CMK (cell line): ENCODE measurements at places on chromosomes 1 and 21.

GRCh38 chr1:84496498-84496897, 9.7 kb upstream of the SPATA1 start:
- no peak for DNase-seq

DNA sequence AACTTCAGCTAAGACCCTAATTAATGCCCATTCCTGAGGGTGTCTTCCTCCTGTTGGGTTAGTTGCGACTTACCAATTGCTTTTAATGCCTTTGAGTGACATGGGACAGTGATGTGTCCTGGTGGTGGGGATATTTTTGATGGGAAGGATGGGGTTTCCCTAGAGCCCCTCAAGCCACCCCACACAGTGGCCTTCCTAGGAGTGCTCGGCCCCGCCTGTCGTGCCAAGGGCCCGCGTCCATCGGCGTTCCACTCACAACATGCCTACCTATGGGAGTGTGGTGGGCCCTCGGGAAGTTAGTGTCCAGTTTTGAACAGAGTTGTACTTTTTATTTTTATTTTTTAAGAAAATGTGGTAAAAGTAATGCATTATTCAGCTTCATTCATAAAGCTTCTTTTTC, 50.1 kb upstream of the TSPAN2 start:
- no peak for DNase-seq

- DNase-seq = no peak
Measured at GRCh38 chr1:110150330-110151174, at the start of gene SLC6A17. Gene SLC6A17, plus strand, starts transcription at chr1:110150494. Its CDS starts 16,436 bp downstream, at chr1:110166930.

- no peak for DNase-seq
Measured at GRCh38 chr1:79825551-79825950, 819.0 kb upstream of the ADGRL4 start.

DNA sequence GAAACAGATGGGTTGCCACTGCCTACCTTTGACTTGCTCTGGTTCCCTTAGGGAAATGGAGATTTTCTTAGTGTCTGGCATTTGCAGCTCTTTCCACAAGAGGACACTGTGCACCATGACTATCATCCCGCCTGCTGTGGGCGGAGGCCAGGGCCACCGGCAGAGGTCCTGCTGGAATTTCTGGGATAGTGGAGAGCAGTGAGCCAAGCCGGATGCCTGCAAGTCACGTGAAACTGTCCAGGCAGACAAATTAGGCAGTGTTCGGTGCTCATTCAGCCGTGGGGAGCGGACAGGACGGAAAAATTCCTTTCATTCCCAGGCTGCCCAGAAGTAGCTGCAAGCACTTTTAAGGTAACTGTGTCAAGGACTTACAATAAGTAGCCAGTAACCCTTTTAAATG, 43.4 kb downstream of the IGSF5 start:
- DNase-seq = no peak

GRCh38 chr1:113072141-113072756, 749 bp upstream of the LRIG2 start:
- DNase-seq = no peak

DNA sequence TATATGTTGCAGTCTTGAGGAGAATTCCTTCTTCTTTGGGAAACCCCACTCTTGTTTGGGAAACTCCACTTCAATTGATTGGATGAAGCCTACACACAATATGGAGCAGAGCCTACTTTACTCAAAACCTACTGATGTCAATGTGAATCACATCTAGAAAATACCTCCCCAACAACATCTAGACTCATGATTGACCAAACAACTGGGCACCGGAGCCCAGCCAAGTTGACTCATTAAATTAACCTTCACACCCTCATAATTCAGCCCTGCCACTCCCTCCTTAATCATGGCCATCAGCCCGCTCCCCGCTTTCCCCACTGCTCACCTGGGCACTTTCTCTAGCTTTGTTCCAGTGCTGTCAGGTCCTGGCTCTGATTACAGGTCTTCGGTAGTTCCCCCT, 208.1 kb upstream of the MAP1LC3C start:
- no peak for DNase-seq

DNA sequence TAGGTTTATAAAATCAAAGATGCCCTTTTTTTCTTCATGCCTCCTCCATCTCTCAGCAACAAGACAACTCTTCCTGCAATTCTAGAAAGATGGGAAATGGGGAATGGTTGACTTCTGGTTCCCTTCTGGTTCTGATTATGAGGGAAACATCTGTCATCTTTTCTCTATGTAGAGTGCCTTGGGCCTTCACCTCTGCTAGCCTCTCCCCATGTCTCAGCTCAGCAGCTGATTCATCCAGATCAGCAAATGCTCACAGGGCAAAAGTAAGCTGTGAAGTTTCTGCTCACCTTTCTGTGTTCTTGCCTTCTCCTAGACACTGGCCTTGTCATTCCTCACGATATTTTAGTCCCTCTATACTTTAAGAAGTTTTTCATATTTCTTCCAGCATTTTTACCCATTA, 17.8 kb upstream of the BECN2 start:
- no peak for DNase-seq

DNA sequence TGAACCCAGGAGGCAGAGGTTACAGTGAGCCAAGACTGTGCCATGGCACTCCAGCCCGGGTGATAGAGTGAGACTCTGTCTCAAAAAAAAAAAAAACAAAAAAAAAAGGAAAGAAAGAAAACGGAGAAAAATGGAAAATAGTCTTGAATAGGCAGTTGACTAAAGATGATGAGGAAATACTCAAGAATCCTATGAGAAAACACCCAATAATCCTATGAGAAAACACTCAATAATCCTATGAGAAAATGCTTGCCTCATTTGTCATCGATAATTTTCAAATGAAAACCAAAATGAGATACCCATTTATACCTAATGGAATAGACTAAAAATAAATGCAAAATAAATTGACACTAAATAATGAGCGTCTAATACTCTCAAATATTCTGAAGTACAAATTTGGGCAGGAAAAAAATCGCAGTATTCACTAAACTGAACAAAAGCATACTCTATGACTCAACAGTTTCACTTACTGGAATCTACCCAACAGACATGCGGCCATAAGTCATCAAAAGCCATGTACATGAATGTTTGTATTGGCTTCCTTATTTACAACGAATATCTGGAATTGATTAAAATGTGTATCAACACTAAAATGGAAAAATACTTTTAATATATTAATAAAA, 733.9 kb upstream of the CHRM3 start:
- no peak for DNase-seq

DNA sequence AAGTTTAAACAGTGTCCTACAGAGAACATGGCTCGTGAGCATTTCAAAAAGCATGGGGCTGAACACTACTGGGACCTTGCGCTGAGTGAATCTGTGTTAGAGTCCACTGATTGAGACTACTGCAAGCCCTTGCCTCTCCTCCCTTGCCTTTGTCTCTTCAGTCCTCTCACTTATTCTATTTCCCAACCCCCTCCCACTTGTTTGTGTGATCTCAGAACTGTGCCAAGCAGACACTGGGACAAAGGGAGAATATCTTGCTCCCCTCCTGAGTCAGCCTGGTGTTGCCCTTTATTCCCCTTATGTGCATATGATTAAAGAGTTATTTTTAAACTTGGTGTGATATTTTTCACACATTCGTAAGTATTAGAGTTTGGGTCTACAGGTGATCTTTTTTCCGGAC, 11.1 kb upstream of the RPRD2 start:
- no peak for DNase-seq

DNA sequence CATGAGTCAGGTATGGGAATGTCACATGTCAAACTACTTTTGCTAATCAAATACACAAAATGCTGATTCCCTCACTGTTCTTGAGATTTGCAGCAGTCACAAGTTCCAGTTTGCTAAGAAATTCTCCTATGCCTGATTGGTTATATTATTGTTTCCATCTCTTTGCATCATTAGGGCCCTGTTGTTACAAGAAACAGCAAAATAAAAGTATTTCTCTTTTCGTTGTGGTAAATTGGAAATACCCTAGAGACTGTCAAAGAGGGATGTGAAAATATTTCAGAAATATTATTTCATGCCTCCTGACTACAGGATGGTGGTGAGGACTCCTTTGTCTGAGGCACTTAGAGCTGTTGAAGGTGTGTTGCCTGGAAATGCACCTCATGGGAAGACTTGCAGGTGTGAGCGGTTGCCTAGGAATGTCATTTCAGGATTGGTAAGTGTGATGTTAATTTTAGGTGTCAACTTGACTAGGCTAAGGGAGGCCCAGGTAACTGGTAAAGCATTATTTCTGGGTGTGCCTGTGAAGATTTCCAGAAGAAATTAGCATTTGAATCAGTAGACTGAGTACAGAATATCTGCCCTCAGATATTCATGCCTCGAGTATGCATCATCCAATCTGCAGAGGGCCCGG, 117.4 kb downstream of the ROR1 start:
- no peak for DNase-seq

DNA sequence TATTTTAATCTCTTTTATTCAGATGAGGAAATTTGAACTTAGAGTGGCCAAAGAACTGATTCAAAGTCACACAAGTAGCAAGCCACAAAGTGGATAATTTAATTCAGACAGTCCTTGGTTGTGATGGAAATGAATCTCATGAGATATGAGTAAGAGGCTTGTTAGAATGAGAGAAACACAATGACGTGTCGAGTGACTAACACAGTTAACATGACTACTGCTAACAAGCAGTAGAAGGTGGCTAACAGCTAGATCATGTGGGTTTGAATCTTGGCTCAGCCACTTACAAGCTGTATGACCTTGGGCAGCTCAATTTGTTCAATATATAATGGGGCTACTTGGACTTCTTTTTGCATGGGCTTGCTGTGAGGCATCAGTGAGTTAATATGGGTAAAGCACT, 104.5 kb upstream of the LMO4 start:
- DNase-seq = no peak

- no peak for DNase-seq
Measured at GRCh38 chr1:52636721-52637695, 4.0 kb downstream of the SHISAL2A start.

GRCh38 chr1:2307064-2307605, 79.0 kb downstream of the SKI start:
- DNase-seq = no peak

DNA sequence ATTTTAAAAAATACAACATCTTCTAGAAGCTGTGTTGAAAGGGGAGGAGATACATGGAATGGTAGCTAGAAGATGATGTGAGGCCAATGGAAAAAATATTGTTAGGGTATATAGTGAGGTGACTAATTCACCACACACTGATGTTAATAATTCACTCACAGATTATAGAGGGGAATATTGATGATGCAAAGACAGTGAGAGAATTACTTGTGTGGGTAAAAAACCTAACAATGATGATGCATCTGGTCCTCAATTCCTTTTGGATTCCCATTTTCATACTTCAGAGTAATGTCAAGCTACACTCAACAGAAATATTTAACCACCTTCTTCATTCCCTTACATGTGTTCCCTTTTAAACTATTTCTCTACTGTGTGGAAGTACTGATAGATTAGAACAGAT, 169.5 kb upstream of the DPYD start:
- DNase-seq = no peak

DNA sequence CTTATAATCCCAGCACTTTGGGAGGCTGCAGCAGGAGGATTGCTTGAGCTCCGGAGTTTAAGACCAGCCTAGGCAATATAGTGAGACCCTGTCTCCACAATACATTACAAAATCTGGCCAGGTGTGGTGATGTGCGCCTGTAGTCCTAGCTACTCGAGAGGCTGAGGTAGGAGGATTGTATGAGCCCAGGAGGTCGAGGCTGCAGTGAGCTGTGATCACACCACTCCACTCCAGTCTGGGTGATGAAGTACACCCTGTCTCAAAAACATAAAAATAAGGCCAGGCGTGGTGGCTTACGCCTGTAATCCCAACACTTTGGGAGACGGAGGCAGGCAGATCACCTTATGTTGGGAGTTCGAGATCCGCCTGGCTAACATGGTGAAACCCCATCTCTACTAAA, 27.7 kb downstream of the L1TD1 start:
- DNase-seq = no peak

DNA sequence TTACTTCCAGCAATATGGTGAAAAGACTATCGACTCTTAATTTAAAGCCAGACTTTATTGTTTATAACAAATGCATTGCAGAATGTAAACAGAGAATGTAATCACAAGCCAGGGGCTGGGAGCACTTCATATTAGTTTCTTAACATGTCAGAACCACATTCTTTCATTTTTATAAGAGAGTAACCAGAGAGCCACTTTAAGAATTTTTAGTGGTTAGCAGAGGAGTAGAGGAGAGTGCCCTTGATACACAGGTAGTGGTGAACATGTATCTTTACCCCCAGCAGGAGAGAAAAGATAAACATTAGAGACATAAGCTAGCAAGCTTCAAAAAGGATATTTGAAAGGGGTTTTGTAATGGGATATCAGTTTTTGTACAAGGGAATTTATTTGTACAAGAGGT, 11.1 kb downstream of the AMY2B start:
- no peak for DNase-seq

GRCh38 chr1:30804822-30805221, 47.2 kb upstream of the LAPTM5 start:
- no peak for DNase-seq

DNA sequence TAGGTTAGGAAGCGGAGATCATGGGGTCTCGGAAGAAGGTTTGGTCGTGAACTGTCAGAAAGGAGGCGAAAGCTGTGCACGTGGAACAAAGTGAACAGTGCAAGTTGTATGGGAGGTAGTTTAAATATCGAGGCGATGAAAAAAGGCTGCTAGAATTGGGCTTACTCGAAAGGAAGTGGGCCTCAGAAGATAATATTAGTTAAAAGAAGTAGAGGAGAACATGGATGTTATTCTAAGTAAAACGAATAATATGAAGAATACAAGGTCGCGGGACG, 571 bp downstream of the WDR3 start:
- no peak for DNase-seq
